CD4-positive, alpha-beta T cell treated with Interleukin-15 for 4 hours (primary cell): ENCODE measurements at places on chromosomes 1 and 21.

- no peak for DNase-seq
These were observed 9.2 kb downstream of the ERRFI1 start for GRCh38 chr1:8016895-8017241.

- no peak for DNase-seq
These were observed 448 bp downstream of the GATAD2B start for GRCh38 chr1:153922076-153922971.

- DNase-seq: no peak
These were observed 64.7 kb upstream of the LRRC7 start for GRCh38 chr1:69502991-69503390.

DNA sequence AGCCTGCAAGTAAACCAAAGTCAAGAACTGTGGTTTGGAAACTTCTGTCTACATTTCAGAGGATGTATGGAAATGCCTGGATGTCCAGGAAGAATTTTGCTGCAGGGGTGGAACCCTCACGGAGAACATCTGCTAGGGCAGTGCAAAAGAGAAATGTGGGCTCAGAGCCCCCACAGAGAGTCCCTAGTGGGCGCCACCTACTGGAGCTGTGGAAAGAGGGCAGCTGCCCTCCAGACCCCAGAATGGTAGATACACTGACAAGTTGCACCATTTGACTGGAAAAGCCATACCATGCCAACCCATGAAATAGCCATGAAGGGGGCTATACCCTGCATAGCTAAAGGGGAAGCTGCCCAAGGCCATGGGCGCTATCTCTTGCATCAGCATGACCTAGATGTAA, 1672.4 kb downstream of the KCNT2 start:
- no peak for DNase-seq

GRCh38 chr1:81071969-81072753, 728.6 kb upstream of the ADGRL2 start:
- no peak for DNase-seq

DNA sequence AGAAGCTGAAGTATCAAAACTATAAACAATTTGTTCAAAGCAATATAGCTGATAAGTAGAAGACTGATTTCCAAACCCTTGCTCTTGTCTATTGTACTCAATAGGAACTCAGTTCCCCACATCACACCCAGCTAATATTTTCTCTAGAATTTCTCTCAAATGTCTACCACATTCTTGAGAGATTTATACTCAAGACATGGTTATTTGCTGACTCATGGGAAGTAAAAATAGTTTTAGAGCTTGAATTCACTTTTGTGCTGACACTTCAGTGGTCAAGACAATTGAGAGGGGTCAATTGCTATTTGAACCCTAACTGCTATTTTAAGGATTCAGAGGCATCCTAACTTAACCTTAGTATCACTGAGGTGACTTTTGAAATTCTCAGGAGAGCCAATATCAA, 99.0 kb downstream of the TNNI3K start:
- DNase-seq: no peak

- DNase-seq: no peak
These were observed 33.8 kb downstream of the RSPH1 start for GRCh38 chr21:42461881-42462877.

DNA sequence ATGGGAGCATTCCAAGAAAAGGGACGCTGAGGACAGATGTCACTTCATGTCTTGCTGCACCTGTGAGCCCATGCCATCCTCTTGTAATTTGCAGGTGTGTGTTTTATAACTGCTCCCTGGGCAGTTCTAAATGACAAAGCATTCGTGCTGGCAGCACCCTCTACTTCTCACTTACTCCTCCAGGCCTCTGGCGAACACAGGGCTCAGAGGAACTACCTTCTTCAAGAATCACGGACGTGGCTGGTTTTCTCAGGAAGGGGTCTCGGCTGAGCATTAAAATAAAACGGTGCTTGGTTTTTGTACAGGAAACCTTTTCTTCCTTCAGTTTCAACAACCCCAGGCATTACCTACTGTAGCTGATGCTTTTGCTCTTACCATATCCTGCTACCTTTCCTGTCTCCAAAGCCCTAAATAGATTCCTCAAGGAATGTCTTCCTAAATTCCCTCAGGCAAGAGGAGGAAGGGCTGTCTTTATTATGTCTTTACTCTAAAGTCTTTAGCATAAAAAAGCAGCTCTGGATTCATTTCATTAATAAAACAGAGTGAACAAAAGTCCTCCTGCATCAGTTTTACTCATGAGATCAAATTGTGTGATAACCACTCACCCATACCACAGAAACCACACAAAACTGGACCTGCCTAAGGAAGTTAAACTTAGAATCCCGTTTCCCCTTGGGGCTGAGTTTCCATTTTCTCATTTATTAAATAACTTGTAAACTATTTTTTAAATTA, 79.0 kb upstream of the MAP10 start:
- DNase-seq: no peak

- DNase-seq: no peak
These were observed 5.9 kb downstream of the LRRC8B start for GRCh38 chr1:89530444-89531089.

DNA sequence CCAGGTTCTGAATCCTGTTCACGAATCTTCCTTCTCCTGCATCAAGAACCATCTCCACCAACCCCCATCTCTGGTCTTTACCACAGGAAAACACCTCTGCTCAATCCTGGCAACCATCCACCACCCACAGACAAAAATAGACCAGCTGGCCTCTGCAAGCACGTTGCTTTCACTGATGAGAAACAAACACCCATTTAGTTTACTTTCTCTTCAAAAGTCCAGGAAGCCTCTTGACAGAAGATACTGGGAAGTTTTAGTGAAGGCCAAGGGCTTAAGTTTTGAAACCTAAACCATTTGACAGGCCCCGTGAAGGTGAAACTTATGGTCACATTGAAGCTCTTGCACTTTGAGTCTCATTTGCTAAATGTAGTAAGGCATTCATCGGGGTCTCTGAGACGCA, 122.6 kb upstream of the PPP2R5A start:
- peak; percentile 9 for DNase-seq

GRCh38 chr1:209455145-209455544, 128.4 kb upstream of the CAMK1G start:
- DNase-seq: no peak

- DNase-seq: peak; percentile 28
These were observed 24.8 kb upstream of the ALDH4A1 start for GRCh38 chr1:18927082-18927653.

GRCh38 chr21:8991088-8991907, 1530.1 kb upstream of the TPTE start:
- DNase-seq: no peak

DNA sequence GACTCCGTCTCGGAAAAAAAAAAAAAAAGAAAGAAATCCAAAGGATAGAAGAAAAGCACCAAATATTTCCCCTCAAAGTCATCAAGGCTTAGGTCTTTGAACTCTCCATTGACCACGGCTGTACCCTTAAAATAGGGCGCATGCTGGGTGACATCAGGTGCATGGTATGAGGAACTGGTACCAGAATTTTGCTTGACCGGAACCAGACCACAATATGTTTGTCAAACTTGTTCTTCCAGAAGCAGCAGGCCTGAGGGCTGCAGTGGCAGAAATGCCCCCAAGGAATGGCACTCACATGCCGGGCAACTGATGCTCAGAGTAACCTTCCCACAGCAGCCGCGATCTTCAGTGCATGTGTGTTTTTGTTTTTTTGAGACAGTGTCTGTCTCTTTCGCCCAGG, 21.0 kb downstream of the RCC1 start:
- DNase-seq: no peak

DNA sequence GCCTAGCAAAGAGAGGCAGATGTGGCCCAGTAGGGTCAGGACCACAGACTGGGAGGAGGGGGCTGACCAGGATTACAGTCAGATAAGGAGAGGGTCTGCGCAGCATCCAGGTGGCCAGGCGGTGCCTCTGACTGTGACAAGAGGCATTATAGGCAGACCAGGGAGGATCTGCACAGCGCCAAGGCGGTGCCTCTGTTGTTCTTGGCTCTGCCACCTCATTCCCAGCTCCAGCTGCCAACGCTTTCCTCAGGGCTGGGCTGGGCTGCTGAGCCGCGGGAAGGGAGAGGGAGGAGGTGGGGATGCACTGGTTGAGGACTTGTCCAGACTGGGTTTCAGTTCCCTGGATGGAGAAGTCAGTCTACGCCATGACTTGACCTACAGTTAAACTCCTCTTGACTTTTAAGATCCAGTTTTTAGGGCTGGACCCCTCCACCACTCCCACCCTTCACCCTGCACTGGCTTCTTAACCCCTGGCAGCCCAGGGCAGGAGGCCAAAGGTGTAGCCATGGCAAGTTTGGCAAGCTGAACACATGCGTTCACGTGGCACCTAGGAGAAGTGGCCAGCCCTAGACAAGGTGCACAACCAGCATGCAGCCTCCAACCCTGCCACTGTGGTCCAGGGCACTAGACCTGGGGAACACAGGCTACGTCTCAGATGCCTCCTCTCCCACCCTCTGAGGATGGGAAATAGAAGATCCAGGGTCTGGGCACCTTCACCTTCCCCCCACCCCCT, 4.5 kb upstream of the CRABP2 start:
- no peak for DNase-seq

DNA sequence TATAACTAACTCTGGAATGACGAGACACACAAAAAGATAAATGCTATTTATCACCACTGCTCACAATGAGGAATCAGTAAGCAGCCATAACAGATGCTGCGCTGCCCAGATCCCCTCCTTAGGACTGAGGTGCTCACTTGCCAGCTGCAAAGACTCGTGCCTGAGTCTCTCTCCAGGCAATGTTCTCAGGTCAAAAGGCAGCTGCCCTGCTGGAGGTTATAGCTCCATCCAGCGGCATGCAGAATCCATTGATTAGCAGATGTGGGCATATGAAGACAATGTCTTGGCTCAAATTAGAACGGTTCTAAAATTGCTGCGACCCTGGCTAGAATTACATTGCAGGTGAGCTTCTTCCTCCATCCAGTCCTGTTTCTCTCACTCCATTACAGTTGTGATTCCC, 328.2 kb upstream of the CHRM3 start:
- DNase-seq: no peak

DNA sequence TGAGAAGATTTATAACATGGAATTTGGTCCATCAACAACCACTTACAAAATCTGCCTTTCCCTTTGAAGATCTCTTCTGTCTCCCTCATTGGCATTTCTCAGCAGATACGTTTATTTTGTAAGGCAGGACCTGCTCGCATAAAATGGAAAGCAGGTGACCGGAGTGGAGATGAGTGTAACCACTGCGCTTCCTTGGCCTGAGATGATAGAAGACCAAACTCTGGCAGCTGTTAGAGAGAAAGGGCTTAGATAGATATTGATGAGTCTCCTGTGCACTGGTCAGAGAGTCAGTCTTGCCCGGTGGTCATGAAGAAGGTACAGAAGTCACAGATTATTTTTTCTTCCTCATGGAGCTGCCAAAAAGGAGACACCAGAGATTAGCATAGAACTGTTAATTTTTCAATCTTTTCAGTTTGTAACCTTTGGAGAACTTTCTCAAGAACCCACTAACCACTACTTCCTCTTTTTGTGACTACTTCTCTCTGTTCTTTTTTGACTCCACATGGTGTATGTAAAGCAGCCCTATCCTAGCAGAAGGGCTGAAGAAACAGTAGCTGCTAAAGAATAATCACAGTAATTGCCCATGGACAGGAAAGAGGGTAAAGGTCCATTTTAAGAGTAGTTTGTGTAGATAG, 47.6 kb downstream of the FCRL3 start:
- no peak for DNase-seq

GRCh38 chr21:45300786-45301520, 13.3 kb upstream of the POFUT2 start:
- no peak for DNase-seq

DNA sequence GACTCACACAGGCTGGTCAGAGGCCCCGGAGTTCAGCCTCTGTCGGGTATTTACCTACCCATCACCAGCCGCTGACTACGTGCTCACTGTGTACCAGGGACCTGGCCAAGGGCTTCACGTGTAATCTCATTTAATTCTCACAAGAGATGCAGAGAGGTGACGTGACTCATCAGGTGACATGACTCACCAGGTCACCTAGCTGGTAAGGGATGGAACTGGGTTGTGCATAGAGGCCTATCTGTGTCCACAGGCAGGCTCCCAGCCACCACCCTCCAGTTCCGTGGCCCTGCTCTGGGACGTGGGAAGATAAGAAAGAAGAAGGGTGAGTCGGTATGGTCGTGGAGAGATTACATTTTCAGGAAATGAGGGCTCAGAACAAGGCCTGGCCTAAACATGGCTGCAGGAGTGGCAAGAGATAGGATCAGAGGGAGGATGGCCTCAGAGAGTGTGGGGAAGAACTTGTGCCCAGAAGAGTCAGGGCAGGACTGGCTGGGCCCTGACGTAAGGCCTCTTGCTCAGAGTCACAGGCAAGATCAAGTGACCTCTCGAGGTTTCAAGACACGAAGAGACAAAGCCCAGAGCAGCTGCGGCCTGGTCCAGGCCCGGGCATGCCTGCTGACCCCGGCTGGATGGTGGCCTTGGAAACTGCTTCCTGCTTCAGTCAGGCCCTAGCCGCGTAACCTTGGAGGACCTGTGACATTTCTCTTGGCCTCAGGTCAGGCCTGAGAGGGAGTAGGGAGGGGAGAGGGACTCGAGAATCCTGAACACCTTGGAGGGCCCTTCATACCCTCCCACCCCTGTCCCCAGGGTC, 52.7 kb upstream of the WASF2 start:
- peak; percentile 39 for DNase-seq
